Effector memory CD4-positive, alpha-beta T cell (primary cell): ENCODE measurements at places on chromosomes 7 and 10.

DNA sequence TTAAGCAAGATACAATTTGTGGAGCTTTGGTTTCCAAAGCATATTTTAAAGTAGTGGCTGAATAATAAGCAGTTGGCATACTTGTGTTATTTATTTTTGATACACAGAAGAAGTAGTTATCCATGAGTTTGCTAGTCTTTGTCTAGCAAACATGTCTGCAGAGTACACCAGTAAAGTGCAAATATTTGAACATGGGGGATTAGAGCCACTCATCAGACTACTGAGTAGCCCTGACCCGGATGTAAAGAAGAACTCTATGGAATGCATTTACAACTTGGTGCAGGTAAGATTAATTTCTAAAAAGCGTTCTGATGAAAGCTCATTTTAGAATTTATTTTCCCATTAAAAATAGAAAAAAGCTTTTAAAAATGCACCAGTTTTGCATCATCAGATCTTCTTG, 31.4 kb downstream of the ARMC3 start:
- no peak for DNase-seq

- DNase-seq, result no peak
These were observed 68.4 kb upstream of the ITGB1 start for GRCh38 chr10:33026422-33026821.

GRCh38 chr7:151068069-151068773, 8.8 kb downstream of the SLC4A2 start:
- no peak for DNase-seq

DNA sequence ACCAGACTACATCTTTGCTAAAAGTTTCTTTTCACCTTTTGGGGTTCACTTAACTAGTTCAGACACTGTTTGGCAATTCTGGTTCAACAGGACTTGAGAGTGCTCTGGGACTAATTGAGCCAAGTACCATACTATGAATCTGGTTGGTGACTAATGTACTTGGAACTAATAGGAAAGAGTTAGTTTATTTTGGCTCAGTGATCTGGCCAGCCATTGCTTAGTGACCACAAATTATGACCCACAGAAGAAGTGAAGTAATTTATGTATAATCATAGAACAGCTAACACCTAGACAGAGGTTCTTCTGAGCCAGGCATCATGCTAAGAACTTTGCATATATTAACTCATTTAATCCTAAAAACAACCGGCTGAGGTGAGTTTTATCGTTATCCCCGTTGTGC, 126.5 kb upstream of the JCAD start:
- DNase-seq, result no peak

GRCh38 chr10:130968964-130969363, 342.6 kb downstream of the TCERG1L start:
- DNase-seq, result no peak

DNA sequence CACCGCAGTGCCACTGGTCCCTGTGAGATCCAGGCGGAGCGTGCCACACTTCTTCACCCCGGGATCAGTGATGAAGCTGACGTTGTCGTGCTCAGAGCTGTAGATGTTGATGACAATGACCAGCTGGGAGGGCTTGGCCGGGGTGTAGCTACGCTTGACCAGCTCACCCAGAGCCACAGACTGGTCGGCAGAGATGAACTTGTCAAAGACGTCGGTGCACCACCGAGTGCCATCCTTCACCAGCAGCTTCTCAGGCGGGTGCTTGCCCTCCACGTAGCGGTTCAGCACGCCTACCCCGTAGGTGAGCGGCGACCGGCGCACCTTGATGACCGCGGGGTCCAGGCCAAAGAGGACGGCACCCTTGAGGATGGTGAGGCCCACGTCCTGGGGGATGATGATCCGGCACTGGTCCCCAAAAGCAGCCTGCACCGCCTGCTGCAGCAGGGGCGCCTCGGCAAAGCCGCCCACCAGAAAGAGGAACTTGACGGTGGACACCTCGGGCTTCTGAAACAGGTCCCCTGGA, 54.2 kb downstream of the PNLIPRP2 start:
- no peak for DNase-seq

DNA sequence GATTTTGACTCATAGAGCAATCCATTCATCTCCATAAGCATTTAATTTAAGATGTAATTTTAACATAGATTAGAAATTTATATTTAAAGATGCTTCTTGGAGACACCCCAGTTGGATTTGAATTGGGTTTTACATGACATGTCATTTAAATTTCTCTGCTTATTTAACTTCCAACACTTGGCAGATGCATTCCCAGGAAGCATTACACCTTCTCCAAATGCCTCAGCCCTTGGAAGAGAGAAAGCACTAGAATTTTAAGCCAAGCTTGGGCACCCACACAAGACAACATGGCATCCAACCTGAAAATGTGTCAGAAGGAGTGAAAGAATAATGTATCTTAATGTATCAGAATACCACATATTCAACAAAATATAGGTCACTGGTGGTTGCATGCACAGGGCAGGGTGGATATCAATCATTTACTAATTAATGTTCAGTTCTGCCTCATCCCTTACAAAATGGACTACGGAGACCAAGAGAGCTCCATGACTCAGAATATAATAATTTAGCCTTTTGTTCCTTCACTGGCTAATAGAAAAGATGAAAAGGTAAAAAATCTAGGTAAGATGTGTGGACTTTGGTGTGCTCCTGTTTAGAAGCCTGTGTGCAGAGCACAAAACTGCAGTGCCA, 541.7 kb upstream of the SORCS1 start:
- DNase-seq, result no peak

DNA sequence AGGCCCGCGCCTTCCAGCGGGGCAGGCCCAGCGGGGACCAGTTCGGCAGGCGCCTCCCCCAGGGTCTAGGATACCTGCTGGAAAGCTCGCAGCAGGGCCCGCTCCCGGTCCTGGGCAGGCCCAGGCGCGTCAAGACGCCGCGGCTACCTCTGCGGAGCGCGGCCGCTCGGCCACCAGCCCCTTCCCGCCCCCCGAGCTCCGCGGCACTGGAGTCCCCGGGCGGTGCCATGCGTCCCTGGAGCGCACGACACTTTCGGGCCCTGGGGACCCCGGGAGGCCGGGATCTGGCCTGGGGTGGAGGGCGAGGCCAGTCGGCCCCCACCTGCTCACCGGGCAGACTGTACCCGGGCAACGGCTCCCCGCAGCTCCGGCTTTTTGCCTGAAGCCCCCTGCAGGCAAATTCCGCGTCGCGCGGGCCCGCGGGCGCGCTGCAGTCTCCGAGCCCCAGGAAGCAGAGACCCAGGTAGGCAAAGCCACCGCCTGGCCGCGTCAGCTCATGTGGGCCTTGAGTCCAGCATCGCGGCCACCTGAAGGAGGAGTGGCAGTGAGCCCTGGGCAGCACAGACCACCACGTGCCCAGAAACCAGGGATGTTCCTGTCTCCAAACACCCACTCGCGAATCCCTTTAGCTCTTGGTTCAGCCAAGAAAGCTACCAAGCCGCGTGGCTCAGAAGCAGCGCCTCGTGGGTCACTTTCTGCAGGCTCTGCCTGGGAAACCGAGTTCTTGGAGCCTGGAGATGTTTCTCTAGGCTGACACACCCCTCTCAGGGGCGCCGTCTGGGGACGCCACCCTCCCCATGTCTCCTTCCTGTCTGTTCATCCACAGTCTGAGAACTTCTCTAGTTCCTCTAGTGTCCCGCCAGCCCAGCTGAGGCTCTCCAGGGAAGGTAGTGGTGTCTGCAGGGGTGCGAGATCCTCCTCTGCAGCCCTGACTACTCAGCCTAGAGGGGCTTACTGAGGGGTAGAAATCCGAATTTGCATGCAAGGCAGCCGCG, 46.1 kb upstream of the APBB1IP start:
- no peak for DNase-seq

- no peak for DNase-seq
These were observed 10.8 kb upstream of the INTS1 start for GRCh38 chr7:1514995-1515401.

- DNase-seq, result no peak
These were observed 137.6 kb downstream of the WDR11 start for GRCh38 chr10:120988751-120989150.

- no peak for DNase-seq
These were observed 122.0 kb downstream of the ADARB2 start for GRCh38 chr10:1615186-1615954.

- DNase-seq, result no peak
These were observed 3.5 kb upstream of the ENO4 start for GRCh38 chr10:116845823-116846222.

DNA sequence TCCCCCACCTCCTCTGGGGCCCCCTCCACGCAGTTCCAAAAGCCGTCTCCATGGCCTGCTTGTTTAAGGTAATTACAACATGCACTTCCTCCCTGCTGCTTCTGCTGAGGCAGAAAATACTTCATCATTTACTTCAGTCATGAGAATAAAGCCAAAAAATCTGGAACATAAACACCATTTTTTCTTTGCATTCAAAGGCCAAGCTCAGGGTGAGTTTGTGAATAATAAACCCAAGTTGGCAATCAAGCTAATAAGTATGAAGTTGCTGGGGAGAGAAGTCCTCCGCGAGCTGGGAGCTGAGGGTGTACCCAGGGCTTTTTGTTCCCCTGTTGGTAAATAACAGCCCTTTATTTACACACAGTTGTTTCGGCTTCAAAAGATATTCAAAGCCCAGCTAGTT, 70.5 kb downstream of the FAM204A start:
- DNase-seq, result no peak

DNA sequence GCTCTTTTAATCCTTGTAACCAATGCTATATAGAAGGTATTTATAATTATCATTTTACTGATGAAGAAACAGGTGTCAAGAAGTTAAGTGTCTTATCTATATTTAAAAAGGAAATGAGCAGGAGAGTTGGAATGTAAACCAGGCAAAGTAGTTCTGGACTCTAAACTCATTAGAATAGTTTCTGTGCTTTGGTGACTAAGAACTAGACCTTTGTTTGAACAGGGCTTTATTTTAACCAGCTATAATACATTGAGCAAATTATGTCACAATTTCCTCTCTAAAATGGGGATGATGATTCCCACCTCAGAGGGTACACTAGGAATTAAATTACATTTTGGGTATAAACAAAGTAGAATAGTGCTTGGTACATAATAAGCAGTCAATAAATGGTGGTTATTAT, 236.0 kb downstream of the MAGI2 start:
- DNase-seq, result no peak

DNA sequence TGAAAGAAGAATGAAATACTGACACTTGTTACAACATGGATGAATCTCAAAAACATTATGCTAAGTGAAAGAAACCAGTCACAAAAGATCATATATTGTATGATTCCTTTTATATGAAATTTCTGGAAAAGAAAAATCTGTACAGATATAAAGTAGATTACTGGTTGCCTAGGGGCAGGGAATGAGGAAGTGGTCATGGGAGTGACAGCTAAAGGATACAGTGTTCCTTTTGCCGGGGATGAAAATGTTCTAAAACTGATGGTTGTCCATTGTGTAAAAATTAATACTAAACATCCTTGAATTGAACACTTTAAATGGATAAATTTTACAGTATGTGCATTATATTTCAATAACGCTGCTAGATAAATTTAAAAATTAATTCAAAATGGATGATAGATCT, 25.1 kb downstream of the ALOX5 start:
- DNase-seq, result no peak

DNA sequence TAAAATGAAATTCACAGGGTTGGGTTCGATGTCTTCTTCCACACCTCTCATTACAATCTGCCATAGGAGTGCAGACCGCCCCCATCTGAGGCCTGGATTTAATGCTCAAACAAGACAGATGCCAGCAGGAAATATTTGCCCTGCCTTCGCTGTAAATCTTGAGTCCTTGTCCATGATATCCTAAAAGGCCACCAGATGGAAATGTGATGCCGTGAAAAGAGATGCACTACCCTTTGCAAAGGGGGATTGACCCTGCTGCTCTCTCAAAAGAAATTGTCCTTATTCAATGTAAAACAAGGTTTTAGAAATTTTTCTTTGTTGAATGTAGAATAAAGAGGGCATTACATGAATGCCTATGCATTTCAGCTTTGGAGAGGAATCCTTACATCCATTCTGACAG, 37.5 kb downstream of the AGAP4 start:
- no peak for DNase-seq

- DNase-seq, result no peak
These were observed at the start of gene TMEM178B for GRCh38 chr7:141073641-141074161. TSS of gene TMEM178B (plus strand) at chr7:141074064.

DNA sequence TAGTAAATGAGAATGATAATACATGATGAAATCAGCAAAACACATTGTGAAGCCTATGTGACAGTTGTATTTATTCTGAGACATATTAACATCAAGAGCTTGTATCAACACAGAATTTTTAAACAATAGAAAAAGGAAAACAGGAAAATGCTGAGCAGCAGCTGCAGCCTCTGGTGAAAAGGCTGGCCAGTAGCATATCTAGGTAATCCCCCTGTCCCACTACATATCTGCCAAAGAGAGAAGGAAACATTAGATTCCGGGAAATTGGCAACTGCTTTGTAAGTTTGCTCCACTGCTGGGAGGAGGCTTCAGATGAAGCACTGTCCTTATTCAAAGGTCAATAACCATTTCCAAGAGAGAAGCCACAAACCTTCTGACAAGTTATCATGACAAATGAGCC, 89.4 kb downstream of the RALA start:
- no peak for DNase-seq

GRCh38 chr10:119737823-119738222, 12.0 kb downstream of the INPP5F start:
- no peak for DNase-seq

GRCh38 chr10:113553149-113553548, 296 bp downstream of the HABP2 start:
- no peak for DNase-seq

DNA sequence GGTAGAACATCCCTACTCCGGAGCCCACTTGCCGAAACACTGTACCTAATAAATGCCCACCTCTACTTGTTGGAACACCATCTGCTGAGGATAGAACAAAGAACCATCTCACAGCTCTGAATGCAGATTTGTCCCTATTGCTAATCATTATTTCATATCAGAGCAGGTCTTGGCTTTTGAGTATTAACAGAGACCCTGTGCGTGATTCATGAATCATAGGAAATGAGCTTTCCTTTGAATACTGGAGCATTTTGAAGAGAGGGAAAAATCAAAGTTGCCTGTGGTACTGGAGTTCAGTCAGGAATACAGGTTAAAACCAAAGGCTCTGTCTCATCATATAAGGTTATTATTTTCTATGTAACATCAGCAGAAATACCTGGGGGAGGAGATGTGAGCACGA, 1132.3 kb downstream of the XPNPEP1 start:
- no peak for DNase-seq

GRCh38 chr10:64332551-64332950, 811.4 kb downstream of the REEP3 start:
- no peak for DNase-seq

GRCh38 chr7:89908736-89909135, 245.5 kb upstream of the STEAP1 start:
- DNase-seq, result no peak

GRCh38 chr7:22485189-22485588, 14.8 kb downstream of the STEAP1B start:
- no peak for DNase-seq

GRCh38 chr10:132536241-132536876, 1.2 kb upstream of the INPP5A start:
- no peak for DNase-seq

DNA sequence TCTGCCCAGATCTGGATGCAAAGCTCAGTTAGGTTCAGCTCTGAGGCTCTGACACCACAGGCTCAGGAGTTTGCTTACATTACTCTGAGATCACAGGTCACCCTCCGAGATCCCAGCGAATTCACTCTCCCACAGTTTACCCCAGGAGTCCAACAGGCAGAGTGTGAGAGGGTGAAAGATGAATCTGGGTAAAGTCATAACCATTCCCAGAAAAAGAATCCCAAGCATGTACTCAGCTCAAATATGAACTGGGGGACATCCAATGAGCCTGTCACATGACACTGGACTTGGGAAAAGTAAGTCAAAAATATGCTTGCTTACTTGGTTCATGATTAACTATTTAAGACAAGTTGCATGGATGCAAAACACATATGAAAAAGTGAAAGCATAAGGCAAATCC, 110.3 kb upstream of the ARID5B start:
- DNase-seq, result no peak

- no peak for DNase-seq
These were observed 7.3 kb downstream of the POLL start for GRCh38 chr10:101580486-101581399.
